Activated CD4-positive, alpha-beta T cell treated with anti-CD3 and anti-CD28 coated beads, Interleukin-2, amount 10 ng/mL, durations not matched to agents 7 days and 5 days (primary cell): ENCODE measurements at places on chromosomes 13 and 19.
A peak's percentile ranks its signal among the peaks of the same experiment; 100 is the strongest.

GRCh38 chr13:78592584-78592983 lies 10.8 kb downstream of the POU4F1 start:
- no peak for DNase-seq

DNA sequence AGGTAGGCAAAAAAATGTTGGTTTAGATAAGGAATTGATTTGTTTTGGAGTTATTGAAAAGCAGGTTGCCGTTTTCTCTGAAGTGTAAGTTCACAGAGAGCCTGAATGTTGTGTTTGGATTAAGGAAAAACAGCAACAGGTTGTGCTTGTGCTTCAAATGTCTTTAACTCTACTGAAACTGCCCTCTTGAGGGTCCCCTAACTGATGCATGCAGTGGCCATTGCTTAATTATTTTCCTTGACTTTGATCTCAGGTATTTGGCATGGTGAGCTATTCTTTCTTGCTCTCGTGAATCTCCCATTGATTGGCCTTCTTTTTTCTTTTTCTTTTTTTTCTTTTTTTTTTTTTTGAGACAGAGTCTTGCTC lies 3.2 kb downstream of the GARRE1 start:
- no peak for DNase-seq

DNA sequence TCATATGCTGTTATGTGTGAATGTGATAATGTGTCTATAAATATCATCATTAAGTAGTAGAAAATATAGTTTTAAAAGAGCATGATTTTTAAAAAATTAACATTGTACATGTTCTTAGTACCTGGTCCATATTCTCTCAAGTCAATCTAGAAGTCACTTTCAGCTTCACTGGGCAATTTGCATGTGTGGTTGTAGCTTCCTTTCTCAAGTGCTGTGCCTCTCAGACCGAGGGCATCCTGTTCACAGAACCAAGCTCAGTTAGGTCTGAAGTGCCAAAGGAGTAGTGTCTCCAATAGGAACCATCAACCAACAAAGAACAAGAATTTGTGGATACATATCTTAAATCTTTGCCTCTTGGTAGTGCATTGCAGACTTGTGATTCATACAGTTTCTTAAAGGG lies 541.8 kb upstream of the SLC10A2 start:
- no peak for DNase-seq

GRCh38 chr13:44801990-44802389 lies 187.3 kb downstream of the NUFIP1 start:
- DNase-seq = no peak

- DNase-seq = peak; percentile 77
Measured at GRCh38 chr19:14450168-14450874, 17.2 kb downstream of the PKN1 start.

DNA sequence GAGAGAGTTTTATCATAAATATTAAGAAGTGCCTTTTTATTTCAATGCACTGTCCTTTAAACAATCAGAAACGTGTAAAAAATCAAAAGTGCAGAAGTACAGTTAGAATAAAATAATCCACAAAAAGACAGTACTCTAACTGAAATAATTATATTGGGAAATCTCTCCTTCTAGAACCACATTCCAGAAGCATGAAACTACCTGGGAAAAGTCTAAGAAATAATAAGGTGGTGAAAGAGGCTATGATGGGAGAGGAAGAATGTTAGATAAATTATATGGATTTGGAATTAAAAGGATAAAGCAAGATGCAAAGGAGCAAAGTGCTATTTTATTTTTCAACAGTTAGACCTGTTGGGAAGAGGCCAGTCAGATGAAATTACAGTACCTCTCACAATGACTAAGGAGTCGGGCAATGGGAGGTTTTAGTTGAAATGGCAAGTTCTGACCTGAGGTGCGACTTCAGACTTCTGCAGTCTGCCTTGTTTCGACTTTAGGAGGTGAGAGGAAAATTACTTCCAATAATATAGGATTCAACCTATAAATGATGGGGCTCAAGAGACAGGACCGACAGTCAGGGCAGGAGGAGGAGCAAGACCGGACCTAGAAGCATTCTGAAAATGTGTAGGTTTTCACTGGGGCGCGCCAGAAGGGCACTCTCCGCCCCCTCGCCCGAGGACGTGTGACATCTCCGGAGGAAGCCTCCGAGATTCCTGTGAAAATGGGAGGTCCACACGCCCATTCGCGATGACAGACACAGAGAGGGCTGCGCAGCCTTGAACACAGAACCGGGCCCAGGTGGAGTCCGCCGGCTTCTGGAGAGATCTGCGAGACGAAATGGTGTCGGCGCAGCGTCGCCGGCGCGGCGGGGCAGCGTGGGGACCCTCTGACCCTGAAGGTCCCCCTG lies 717 bp downstream of the SPRYD7 start:
- DNase-seq = peak; percentile 30

DNA sequence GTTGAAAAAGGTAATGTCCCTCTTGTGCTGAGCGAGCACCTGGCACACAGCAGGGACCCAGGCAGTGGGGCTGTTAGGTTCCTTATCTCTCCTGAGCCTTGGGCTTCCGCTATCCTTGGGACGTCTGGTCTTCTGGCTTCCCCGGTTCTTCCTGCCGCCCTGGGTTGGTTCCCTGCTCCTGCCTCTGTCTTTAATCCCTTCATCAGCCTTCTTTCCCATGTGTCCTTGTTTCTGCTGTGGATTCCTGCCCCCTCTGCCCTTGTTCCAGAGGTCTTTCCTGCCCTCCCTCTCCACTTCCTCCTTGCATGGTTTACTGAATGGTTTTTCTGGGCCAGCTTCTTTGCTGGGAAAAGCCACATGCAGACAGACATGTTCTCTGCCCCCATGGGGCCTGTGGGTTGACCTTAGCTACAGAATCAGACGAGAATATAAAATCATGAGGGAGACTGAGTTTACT lies 2.6 kb downstream of the EPN1 start:
- DNase-seq = no peak

DNA sequence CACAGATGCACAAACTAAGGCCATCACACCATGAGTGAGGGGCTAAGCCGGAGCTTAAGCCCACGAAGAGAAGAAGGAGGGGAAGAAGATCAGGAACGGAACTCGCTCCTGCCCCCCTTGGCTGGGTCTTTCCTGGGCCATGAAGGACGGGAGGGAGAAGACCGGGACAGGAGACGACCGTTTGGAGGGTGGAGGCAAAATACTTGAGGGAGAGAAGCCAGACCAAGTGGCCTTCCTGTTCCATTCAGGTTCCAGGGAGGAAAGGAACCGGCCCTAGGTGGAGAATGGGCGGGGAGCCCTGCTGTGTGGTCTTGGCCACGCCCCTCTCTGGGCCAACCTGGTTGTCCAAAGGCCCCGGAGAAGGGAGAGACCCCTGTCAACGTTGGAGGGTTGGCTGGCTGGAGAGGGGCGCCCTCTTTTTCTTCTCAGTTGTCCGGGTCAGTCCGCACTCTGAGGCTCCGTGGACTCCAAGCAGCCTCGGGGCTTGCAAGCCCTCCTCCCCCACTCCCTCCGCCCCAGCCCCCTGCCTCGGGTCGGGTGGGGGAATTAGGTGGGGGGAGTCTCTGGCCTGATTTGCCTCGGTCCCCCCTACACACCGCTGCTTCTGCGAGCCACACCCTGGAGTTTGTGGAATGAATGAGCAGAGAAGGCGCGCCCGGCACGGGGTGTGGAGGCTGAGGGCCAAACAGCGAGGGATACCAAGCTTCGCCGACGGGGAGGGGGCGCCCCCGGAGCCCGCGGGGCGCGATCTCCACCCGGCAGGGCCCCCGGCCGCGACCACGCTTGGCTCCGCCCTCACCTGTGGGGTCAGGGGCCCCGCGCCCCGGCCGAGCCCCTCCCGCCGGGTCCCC lies 757 bp downstream of the FBN3 start:
- no peak for DNase-seq

- no peak for DNase-seq
Measured at GRCh38 chr13:41693434-41693833, 236.1 kb downstream of the RGCC start.

GRCh38 chr13:102792396-102792795 lies 6.4 kb downstream of the POGLUT2 start:
- no peak for DNase-seq

GRCh38 chr19:55101261-55101660 lies 16.2 kb downstream of the PPP1R12C start:
- DNase-seq = no peak

- no peak for DNase-seq
Measured at GRCh38 chr13:64765636-64766035, 2464.5 kb downstream of the PCDH9 start.

DNA sequence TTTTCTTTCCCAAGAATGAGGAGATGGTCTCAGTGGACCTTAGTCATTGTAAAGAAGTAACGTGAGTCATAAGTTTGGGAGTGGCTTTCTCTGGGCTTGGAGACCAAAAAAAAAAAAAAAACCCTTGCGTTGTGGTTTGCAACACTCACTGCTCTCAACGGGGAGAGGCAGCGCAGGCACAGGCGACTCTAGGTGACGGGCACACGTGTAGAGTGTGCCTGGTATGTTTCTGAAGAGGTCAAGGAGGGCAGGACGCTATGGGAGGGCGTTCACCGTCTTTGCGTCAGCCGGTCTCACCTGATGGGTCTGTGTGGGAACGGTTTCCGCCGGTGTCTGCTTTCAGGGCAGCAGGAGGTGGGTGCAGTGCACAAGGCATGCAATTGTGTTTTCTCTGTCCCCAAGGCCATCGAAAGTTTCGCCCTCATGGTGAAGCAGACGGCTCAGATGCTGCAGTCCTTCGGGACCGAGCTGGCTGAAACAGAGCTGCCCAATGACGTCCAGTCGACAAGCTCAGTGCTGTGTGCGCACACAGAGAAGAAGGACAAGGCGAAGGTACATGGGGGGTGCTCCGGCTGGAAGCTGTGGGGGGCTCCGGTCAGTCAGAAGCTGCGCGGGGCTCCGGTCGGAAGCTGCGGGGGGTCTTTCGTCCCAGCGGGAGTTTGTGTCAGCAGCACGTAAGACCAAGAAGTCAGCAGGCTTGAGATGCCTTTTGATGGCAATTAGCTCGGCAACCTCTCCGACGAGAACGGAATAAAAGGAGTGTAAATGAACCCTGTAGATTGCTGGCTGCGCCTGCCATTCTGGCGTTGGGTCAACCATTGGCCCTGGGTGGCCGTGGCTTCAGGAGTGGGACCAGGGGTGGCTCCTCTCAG lies 40.8 kb upstream of the F7 start:
- DNase-seq = no peak

DNA sequence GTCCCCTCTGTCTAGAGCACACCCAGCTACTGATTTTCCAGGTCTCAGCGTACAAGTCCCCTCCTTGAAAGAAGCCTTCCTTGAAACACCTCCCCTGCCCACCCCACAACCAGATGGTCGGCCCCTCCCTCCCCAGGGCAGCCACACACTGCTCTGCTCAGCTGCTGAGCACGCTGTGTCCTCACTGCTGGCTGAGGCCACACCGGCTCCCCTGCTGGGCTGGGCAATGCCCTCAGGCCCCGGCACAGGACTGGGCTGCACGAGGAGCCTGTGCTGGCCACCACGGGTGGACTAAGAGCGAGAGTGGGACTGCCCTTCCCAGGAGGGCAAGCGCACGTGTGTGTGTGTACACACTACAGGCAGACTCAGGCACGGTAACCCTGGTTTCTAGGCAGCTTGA lies 11.8 kb upstream of the RSPH6A start:
- no peak for DNase-seq

DNA sequence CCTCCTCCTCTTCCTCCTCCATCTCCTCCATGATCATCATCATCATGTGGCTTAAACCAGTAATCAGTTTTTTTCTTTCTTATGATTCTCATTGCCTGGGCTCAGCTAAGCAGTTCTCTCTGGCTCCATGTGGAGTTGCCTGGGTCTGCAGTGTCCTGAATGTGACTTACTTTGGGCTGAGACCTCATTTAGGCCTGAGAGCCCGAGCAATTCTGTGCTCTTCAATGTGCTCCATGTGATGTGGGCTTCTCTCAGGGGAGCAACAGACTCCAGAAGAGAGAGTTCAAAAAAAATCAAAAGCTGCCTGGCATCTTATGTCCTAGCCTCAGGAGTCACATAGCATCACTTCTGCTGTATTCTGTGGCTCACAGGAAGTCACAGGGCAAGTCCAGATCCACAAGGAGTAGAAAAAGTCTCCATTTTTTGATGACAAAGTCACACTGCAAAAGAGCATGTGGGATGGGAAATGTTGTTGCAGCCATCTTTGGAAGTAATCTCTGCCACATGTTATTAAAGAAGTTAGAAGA lies 128.7 kb downstream of the MAB21L1 start:
- no peak for DNase-seq

GRCh38 chr13:74678308-74678965 lies 544.2 kb upstream of the KLF12 start:
- DNase-seq = no peak

GRCh38 chr13:99976575-99976974 lies 5.0 kb upstream of the ZIC5 start:
- no peak for DNase-seq

DNA sequence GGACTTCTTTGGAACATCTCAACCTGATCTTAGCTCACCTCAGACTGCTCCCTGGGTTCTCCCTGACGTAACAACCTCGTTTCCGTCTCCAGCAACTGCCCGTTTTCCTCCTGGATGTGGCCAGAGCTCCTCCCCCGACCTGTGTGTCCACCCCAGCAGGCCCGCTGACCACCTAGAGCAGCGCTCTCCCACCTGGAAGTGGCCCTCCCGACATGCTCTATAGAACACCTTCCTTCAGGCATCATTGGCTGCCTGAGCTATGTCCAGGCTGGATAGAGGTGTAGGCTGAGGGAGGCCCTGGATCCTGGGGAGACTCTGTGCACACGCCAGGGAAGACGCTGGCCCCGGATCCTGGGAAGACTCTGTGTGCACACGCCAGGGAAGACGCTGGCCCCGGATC lies 81.3 kb downstream of the TEX29 start:
- DNase-seq = no peak

GRCh38 chr13:26186995-26187394 lies 35.1 kb downstream of the RNF6 start:
- DNase-seq = no peak
